ENCODE measurements at places on chromosomes 6 and 20.

DNA sequence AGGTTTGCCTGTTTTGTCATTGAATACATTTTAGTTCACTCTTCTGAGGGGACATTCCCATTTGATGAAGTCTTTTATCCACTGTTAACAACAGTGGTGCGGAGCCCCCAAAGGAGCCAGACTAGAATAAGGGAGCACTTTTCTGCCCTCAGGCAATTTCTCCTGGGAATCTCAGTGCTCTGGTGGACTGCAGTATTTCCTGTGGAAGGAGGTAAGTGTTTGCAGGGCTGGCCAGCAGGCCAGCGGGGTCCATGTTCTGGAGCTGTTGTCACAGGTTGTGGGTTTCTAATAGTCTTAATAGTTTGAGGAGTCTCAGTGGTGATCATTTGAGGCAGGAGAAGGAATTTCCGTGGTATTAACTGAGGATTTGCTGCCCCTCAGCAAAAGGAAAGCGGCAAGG is 83.5 kb downstream of the ASXL1 start:
- DNase-seq = no peak

GRCh38 chr6:161301338-161301737 is 27.5 kb upstream of the AGPAT4 start:
- no peak for DNase-seq

DNA sequence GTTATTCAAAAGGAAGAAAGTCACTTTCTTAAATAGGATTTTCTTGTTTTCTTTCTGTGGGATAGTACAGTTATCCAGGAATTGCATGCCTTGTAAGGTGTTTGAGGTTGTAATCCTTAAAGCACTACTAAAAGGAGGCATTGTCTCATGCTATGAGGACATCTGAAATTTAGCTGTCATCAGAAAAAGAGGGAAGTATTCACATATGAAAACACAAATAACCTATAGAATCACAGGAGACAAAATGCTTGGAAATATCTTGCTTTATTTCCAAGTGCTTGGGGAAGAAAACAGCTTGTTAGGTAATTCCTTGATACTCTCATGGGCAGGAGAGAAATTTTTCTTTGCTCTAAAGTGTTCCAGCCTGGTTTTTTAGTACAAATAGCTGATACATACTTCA is 40.1 kb downstream of the HECA start:
- DNase-seq = no peak

- no peak for DNase-seq
These were observed 60.8 kb downstream of the SLC35D3 start for GRCh38 chr6:136982928-136983327.

GRCh38 chr6:30363459-30363858 is 18.5 kb downstream of the RPP21 start:
- DNase-seq = no peak

DNA sequence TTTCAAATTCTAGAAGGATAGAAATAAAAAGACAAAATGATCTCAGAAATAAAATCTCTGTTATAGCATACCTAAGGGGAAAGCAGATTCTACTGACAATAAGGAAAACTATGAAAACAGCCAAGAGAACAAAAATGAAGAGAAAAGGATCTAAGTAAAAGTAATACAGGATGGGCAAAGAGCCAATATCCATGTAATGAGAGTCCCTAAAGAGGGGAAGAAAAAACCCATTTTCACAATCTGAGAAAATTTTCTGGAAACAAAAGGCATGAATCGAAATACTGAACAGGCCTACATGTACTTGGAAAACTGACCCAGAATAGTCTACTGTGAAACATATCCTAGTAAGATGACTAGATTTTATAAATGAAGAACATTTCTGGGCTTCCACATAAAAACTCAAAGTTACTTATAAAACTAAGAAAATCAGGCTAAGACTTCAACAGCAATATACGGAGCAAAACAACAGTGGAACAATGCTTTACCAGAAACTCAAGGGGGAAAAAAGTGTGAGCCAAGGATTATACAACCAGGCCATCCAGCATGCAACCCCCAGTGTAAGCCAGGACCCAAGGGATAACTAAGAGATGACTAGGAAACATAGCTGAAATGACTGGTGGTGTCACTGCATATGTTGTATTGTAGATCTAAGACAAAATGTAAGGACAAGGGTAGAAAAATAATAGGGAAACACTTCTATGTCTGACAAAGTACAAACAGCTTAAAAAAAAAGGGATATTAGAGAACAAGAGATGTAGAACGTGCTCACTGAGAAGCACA is 10.2 kb downstream of the NAPB start:
- no peak for DNase-seq

DNA sequence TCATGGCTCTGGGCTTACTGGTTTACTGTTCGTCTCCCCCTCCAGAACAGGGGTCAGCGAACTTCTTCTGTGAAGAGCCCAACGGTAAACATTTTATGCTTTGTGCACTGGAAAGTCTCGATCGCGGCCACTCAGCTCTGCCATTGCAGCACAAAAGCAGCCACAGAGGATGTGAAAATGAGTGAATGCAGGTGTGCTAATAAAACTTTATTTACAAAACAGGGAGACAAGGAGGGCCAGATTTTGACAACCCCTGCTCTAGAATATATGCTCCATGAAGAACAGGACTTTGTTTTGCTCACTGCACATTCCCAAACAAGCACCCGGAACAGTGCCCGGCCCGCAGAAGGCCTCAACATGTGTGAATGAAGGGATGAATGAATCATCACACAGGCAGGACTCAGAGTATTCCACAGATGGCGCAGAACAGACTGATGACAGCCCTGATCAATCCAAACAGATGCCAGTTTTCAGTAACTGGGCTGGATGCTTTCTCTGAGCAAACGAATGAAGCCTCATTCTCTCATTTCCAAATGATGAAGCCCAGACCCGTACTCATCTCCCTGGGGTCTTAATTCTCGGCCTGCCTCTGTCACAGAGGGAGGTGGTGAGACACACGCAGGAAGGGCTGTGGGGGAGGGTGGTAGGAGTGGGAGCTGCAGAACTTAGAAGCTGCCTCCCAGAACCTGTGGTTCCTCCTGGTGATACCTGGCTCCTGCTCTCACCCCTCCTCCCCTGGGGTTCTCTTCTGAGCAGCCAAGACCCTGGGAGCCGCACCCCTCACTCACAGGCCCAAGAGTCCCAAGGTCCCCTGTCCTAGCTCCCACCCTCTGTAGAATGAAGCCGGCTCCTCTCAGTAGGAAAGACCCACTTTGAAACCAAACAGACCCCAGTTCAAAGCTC is 196.4 kb downstream of the PREX1 start:
- no peak for DNase-seq
